NCI-H446 treated with DMSO at 0.1 percent for 48 hours (cell line): ENCODE measurements at places on chromosomes 5 and 9.

DNA sequence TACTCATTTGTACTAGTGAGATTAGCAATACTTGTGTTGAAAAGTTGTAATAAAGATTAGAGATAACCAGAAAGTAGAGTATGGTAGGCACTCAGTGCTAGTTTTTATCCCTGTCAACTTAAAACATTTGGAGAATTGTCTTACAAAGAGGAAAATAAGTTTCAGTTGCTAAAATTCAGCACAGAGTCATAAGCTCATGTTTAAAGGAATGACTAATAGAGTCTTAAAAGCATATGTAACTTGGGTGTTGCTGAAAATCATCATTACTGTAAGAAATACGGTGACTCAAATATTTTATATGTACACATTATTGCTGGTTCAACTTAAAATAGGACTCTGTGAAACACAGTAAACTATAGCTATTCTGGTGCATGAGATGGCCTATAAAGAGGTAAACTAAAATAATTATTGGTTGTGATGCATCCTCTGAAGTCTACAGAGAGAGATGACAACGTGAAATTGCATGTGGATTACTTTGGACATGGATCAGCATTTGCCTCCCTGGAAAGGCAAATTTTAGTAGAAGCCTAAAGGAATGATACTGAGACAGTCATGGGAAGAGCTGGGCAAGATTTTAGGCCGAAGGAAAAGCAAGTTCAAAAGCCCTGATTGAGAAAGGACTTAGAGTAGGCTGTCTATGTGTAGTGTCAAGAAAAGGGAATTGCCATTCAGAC is 34.6 kb downstream of the SGCD start:
- DNase-seq, result no peak

DNA sequence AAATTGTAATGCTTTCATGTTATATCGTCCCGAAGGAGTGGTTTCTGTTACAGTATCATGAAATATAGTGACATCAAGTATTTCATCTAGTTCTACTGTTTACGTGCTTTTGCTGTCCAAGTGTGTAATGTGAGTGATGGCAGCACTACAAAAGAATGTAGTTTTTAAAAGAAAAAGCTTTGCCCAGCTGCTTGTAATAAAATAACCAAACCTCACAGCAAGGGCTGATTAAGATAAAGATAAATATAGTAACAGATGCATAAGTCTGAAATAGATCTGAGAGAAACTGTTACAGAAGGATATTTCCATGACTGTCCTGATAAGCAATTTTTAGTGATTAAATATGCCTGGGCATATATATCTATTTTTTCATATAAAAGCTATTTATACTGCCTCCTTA is 106.4 kb downstream of the AUH start:
- DNase-seq, result no peak

GRCh38 chr5:177495243-177496060 is 2.0 kb downstream of the PDLIM7 start:
- DNase-seq, result no peak

- DNase-seq, result no peak
These were observed 128.5 kb upstream of the STC2 start for GRCh38 chr5:173456751-173457171.

DNA sequence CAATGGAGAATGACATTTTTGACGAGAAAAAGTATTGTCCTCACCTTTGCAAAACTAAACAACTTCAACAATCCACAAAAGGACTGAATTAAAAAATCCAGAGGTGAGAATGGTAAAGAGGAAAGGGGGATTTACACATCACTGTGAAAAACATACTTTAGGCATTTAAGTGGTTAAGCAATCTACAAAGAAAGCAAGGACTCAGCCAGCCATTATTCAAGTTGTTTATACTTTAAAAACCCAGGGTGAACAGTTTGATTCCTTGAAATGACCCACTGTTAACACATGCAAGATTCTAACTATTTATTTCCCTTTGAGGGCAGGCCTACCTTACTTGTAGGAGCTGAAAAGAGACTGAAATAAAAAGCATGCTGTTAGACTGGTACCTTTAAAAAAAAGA is 29.3 kb downstream of the TUT7 start:
- no peak for DNase-seq

GRCh38 chr5:72480841-72481240 is 26.4 kb downstream of the ZNF366 start:
- DNase-seq, result no peak

GRCh38 chr5:172606156-172606785 is 34.8 kb upstream of the NEURL1B start:
- DNase-seq, result no peak

DNA sequence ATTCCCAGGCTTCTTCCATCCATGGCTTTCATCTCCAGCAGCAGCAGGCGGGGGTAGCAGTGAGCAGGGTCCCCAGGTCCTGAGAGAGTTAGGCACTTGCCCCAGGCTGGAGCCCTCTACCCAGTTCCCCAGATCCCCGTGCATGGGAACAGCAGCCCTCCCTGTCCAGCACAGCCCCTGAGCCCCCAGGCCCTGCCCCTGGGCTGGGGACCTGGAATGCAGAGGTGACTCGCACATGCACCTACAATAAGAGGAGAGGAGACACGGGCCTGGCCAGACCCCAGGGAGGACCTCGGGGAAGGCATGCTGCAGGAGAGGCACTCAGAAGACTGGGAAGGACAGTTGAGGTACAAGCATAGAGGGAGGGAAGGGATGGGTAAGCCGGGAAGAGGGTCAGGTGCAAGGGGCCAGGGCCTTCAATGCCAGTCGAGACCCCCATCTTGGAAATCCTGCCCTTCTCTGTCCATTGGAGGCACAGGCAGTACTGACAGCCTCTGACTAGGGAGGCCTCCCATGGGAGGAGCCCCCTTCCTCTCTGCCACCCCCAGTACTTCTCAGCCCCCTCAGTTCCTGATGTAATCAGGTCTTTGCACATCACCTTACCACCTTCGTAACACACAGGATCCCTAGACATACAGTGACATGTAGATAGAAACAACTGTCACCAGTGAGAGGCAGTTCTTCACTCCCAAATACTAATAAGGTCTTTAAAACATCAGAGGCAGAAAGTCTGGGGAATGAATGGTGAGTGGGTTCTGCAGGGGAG is 135.3 kb upstream of the LMX1B start:
- DNase-seq, result no peak

DNA sequence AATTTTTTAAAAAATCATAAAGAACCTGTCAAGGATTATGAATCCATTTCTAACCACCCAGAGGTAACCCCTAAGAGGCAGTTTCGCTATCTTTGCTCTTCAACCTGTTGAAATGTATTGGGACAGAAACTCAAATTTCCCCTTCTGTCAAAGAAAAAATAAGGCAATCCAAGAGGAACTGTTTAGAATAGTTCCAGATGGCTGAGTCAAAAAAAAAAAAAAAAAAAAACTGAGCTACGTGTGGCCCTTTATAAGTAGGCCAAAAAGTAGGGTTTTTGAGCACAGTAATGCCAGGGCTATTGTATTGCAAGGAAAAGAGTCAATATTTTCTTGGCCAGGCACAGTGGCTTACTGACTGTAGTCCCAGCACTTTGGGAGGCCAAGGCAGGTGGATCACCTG is 94.9 kb downstream of the RAD23B start:
- DNase-seq, result no peak

DNA sequence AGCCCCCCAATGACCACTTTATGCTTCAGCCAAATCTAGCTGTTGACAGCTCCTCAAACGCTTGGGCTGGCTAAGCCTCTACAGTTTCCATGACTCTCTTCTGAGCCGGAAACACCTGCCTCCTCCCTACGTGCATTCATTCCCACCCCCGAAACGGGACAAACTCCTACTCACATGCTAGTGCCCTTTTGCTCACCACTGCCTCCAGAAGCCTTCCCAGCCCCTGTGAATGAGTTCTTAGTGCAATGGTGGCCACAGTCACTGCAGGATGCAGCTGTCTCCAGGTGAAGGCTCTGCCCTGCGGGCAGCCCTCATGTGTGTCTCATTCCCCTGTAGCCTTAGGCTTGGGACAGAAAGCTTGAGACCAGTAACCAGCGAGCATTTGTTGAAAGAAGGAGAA is 68.8 kb upstream of the DAB2IP start:
- no peak for DNase-seq

DNA sequence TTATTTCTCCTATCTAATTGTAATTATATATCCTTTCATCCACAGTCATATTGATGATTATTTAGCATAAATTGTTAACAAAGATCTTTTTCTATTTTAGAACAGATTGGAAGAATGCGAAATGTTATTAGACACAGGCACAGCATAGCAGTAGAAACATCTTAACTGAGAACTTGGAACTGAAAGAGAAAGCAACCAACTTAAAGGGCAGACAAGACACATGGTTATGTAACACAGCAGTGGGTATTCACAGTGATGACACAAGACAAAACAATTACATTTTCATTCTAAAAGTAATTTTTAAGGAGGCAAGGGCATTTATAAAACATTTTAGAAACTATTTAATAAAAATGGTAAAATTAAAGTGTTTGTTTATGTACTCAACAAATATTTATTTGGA is 57.7 kb upstream of the MEF2C start:
- DNase-seq, result no peak

DNA sequence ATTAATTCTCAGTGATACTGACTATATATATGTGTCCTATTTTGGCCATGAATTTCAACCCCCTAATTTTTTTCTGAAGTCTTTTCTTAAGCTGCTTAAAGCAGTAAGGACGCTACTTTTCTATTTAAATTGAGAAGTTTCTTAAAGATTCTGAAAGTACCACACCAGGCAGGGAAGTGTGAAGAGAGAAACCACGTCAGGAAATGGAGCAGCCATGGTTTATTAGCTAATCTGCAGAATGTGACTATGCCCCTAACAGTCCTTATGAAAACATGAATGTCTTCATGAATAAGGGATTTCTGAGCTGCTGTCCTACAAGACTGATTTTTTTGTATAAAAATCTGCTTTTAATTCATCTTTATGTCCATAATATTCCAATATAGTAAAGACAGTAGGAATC is 1724.3 kb upstream of the C9orf72 start:
- DNase-seq, result no peak

DNA sequence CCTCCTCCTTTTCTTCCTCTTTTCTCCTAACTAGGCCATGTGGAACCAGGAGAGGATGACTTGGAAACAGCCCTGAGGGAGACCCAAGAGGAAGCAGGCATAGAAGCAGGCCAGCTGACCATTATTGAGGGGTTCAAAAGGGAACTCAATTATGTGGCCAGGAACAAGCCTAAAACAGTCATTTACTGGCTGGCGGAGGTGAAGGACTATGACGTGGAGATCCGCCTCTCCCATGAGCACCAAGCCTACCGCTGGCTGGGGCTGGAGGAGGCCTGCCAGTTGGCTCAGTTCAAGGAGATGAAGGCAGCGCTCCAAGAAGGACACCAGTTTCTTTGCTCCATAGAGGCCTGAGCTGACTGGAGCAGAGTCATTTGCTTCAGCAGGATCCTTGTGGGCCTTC is 13.7 kb downstream of the NUDT2 start:
- peak; percentile 27 for DNase-seq

GRCh38 chr5:5246736-5247135 is 106.6 kb downstream of the ADAMTS16 start:
- no peak for DNase-seq

- DNase-seq, result no peak
These were observed 1012.6 kb downstream of the EFNA5 start for GRCh38 chr5:106658150-106658549.

DNA sequence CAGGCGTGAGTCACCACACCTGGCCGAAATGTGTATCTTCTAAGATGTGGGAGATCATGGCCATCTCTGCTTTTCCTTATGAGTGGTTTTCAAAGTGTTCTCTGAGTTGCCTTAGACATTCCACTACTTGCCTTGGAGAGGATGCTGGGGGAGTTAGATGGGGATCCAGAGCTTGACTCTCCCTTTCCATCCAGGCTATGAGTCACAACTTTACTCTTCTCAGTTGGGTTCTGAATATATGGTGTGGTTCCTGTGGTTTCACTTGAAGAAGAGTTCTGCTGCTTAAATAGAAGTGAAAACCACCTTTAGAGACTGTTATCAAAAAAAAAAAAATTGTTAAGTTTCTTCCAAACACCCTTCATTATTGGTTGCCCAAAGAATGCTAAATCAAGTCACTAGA is 217.6 kb downstream of the ZNF608 start:
- no peak for DNase-seq

DNA sequence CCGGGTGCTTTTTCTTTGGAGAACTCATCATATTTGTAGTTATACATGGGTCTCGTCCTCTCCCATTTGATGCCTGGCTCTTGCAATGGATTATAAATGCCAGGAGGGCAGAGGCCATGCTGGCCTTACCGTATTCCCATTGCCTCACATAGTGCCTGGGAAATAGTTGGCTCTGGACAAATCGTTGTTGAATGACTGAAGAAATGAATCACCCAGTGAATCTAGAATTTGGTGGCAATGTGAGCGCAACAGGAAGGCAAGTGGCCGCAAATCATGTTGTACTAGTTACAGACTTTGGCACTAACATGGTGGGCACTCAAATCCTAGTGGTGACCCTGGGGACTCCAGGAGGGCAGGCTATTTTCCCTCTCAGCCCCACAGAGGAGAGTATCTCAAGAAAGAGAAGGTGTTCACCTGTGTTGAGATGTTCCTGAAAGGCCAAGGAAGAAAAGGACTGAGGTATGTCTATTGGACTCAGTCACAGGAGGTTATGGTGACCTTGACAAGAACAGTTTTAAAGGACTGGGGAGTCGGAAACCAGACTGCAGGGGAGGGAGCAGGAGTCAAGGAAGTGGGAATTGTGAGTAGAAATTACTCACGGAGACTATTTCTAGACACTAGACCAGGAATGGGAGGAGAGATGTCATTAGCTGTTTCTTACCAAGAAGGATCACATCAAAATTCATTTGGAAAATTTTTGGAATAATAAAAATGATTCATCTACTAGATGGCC is 61.7 kb upstream of the COL15A1 start:
- no peak for DNase-seq

DNA sequence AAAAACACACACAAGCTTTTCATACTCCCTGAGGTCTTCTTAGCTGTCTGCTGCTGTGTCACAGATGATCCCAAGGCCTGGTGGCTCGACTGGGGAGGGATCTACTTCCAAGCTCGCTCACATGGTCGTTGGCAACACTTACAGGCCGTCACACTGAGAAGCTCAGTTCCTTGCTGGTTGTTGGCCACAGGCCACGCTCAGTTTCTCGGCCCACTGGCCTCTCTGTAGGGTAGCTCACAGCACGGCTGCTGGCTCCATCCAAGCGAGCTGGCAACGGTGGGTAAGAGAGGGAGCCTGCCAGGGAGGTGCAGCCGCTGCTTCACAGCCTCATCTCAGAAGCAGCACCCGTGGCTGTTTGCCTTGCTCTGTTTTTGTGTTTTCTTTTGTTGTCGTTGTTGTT is 43.8 kb upstream of the GFPT2 start:
- peak; percentile 67 for DNase-seq

- DNase-seq, result no peak
These were observed 9.1 kb downstream of the ARHGAP26 start for GRCh38 chr5:142779163-142779840.

DNA sequence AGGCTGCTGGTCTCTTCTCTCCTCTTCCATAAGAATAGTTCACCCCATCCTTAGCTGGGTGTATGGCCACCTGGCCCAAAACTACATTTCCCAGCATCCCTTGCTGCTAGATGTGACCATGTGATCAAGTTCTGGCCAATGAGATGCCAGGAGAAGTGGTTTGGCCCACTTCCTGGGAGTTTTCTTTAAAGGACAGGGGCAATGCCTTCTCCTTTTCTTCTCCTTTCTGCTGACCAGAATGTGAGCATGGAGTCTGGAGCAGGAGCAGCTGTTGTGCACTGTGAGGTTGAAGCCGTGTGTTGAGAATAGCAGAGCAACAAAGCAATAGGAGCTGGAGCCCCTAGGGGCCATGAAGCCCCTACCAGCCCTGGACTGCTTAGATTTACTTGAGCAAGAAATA is 36.8 kb downstream of the C9orf50 start:
- no peak for DNase-seq
